ENCODE measurements at places on chromosomes 5 and 9.
A peak's percentile ranks its signal among the peaks of the same experiment; 100 is the strongest.

GRCh38 chr5:72433522-72433921 is 73.7 kb downstream of the ZNF366 start:
- no peak for DNase-seq

GRCh38 chr9:113531919-113532808 is 68.6 kb downstream of the RGS3 start:
- no peak for DNase-seq

- DNase-seq, result no peak
Observed at GRCh38 chr9:82673201-82673600, 389.7 kb downstream of the RASEF start.

GRCh38 chr5:88675708-88676636 is 207.0 kb downstream of the MEF2C start:
- DNase-seq, result no peak

DNA sequence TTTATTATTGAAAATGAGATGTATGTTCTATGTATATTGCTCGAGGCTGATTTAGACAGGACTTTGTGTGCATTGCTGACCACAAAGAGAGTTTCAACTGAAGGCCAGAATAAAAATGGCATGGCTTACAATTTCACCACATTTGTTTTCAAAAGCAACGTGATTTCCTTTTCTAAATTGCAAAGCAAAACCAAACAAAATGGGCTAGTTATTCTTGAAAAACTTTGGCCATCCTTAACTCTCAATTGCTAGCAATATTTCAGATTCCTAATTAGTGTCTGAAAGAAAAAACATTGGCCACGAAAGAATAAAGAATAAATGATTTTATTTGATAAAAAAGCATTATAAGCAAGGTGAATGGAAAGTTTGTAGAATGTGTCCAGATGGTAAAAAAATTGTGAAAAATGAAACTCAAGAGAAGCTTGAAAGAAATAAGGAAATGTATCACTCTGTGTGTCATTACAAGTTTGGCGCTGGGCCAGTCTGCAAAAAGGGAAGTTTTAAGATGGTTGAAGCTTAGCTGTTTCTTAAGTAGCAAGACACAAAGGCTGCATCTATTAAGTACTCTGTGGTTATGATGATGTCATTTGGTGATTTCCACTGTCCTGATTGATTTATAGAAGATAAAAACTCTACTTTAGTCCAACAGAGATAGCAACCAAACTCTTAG is 89.2 kb upstream of the PRLR start:
- no peak for DNase-seq

DNA sequence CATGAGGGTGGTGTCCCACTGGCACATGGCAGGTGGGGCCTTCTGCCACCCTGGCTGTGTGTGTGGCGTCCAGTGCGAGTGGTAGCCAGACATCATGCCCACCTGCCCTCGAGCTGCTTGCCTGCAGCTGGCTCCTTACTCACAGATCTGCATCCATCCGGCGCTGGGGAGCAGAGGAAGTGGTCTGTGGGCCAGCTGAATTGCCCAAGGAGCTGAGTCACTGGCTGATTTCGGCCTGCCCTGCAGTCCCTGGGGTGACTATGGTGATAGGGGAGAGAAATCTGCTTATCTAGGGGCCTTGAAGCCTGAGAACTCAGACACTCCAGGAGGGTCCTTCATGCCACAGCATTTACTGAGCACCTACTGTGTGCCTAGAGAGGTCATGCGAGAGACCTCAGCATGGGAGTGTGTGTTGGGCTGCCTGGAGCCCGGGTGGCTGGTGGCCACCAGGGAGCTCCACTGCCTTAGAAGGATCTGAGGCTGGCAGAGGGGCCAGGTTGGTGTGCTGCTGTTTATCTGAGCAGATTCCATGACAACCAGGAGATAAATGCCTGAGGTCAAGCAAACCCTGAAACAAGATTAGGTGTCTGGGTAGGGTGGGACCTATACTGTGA is 57.1 kb downstream of the SLC22A5 start:
- DNase-seq, result peak; percentile 41

- no peak for DNase-seq
Observed at GRCh38 chr9:27412963-27413362, 111.1 kb upstream of the IFNK start.

- no peak for DNase-seq
Observed at GRCh38 chr5:176647843-176648473, 674 bp downstream of the TSPAN17 start.

- DNase-seq, result no peak
Observed at GRCh38 chr9:99873531-99873930, 32.9 kb upstream of the STX17 start.

DNA sequence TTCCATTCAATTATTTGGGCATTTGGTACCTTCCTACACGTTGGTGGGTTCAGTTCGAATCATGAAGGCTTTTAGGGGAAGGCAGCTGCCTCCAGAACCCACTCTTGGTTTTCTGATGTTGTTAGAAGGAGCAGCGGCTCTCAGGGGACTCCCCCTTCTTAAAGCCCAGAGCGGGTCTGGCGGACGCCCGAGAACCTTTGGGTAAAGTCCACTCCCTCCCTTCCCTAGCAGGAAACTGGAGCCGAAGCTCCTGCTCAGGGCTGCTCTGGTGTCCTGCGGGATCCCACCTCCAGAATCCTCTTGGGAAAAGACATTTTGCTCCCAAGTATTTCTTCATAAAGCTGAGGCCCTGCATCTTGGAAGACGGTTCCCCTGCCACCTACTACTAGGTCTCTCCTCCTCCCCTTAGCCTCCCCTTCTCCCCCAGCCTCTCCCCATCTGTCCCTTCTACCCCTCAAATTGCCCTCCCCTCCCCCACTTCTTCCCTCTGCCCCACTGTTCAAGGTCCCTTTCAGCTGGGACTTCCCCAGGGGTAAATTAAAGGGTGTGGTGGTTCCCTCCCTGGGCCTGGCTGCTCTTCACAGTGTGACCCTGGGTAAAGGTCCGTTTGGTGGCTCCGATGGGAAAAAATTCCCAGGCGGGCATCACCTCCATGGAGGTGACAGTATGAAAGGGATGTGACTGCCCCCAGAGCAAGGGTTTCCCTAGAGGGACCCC is 9.3 kb downstream of the IRX4 start:
- no peak for DNase-seq

DNA sequence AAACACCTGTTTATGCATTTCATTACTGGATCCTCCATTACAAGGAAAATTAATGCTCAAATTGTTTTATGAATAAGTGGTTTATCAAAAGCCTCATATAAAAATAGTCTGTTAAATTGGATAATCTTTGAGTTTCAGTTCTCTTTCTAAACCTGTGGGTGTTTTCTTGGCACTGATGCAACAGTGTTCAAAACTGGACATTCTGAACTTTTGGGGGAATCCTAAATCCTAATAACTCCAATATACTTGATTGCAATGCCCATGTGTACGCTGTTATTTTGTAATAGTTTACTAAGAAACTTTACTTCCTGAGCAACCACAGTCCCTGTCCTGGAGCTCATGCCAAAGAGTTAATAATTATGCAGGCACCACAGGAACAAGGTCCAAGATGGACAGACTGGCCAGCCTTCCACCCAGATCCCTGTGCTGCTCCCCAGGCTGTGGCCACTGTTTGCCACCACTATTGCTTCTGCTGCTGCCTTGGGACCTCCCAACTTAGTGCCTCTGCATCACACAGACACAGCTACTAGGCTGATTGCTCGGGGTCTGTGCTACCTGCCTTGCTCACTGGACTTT is 14.0 kb downstream of the IRGM start:
- DNase-seq, result no peak

DNA sequence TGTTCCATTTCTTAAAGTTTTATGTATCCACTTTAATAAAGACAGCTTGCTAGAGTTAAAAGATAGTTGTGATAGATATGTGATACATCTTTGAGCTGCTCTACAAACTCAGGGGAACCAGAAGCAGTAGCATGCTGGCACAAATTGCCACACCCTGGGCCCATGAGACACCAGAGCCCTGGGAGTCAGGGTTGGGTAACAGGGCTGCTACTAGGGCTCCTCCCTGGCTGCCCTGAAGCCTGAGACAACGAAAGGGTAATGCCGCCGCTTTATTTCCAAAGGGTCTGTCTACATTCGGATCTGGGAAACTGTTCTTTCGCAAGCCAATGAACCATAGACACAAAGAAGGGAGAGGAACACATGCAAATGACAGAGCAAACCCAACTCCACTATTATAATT is 29.2 kb downstream of the PTPN3 start:
- no peak for DNase-seq

GRCh38 chr9:38507587-38507986 is 83.3 kb upstream of the IGFBPL1 start:
- no peak for DNase-seq

DNA sequence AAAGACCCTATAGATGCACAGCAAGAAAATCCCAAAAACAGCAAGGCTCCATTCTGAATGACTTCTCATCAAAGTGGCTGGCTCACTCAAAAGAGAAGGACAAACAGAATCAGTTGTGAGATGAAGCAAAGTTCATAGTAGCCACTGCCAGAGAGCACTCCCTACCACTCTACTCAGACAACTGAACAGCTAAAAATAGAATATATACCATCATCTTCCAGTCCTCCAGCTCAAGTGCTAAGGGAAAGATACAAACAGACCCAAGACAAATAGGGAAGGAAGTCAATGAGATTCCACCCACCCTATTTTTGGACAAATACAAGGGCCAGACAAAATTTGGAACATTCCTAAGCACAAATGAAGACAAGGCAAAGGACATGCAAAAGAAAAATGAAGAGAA is 20.6 kb downstream of the GNAQ start:
- DNase-seq, result no peak

DNA sequence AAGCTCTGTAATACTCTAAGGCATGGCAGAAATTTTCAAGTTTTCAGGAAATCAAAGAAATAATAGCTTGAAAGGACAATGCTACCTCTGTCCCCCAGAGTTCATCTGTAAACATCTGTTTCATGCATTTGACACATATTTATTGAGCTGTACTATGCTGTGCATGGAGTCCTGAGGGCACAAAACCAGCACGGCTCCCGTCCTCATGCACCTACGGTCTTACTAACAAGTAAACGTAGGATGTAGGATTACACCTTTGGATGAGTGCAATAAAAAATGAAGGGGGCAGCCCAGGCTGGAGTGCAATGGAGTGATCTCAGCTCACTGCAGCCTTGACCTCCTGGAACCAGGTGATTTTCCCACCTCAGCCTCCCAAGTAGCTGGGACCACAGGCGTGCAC is 81.9 kb downstream of the SPTLC1 start:
- DNase-seq, result no peak

DNA sequence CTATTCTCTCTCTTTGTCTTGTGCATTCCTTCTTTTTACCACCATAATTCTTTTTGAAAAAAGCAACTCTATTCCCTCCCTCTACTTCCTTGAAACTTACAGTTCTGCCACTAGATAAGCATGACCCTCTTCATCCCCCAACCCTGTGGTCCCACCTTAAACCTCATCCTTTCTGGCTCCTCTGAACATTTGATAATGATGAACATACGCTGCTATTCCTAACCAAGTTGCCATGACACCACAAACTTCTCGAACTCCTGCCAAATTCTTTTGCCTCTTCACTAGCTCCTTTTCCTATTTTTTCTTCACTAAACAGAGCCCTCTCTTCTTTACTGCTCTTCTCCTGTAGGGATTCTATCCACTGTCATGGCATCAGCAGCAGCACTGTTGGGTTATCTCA is 57.1 kb downstream of the MOCS2 start:
- DNase-seq, result no peak

GRCh38 chr5:3359642-3360041 is 236.0 kb upstream of the IRX1 start:
- no peak for DNase-seq

DNA sequence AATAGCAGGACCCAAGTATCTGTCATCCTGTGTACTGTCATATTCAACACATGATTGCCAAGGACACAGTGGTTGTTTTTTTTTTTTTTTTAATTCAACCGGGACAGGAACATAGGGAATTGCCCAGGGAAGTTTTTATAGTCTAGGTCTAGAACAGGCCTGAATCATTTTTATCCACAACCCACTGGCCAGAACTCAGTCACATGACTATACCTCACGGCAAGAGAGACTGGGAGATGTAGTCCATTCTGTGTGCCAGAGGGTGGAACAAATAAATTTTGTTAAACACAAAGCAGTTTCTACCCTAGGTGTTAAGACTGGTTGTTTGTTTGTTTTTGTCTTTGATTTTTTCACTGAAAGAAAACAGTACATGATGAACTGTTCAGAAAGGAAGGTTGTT is 105.8 kb upstream of the SMARCA2 start:
- DNase-seq, result no peak

- no peak for DNase-seq
Observed at GRCh38 chr9:520302-520701, 305.6 kb downstream of the DOCK8 start.

DNA sequence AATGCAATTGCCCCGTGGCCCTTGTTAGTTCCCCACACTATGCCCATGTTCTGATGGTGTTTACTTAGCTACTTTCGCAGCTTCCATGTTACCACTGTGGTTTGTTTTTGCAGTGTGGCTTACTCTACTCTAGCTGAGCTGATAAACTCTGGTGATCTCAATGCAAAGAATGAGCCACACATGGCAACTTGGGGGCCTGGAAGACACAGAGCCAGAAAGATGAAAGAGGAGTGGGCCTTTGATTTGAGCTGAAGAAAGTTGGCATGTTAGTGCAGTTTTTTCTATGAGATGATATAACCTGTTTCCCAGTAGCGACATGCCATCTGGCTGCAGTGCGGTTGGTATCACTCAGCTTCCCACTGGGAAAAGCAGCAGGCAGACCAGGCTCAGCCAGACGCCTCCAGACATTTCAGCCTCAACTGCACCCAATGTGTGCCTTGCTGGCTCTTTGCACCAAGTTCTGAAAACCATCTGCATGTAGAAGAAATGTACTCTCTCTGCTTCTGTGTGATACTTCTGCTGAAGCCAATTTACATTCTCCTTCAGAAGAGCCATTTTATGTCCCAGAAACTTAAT is 329.4 kb downstream of the ARHGEF28 start:
- no peak for DNase-seq
